SIG-M5 (cell line): ENCODE measurements at places on chromosomes 4 and X.

DNA sequence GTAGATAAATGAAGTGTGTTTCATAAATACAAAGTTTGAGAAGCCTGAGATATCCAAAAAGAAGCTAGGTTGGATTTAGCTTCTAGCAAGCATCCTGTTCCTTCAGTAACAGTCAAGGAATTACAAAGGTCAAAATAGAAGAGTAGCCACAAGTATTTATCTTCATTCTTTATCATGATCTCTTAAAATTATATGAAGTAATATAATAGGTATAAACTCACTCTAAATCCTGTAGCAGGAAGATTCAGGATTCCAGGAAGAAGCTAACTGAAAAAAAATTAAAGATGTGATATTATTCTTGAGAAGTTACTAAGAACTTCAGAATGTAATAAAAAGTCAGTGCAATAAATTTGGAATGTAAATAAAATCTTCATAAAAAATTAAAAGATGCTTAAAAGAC is 31.1 kb upstream of the RXFP1 start:
- no peak for DNase-seq

GRCh38 chr4:7416745-7417432 is 17.8 kb downstream of the PSAPL1 start:
- DNase-seq, result no peak

- no peak for DNase-seq
Measured at GRCh38 chrX:97471071-97471470, 587.4 kb downstream of the RPA4 start.

DNA sequence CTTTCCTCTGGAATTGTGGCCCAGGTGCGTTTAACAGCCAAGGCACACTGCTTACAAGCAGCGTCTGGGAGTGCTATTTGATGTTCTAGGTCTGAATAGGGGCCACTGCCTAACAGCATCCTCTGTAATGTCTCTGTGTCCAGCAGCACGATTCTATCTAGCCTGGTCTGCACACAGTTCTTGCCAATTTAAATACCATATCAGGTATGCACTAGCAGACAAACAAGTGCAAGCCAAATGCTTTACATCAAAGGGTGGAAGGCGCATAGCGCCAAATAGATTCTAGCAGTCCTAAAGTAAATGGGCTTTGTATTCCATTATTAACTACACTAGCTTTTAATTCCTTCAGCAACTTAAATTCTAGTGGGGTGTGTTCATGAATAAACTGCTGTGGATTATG is 15.8 kb upstream of the UGDH start:
- no peak for DNase-seq

DNA sequence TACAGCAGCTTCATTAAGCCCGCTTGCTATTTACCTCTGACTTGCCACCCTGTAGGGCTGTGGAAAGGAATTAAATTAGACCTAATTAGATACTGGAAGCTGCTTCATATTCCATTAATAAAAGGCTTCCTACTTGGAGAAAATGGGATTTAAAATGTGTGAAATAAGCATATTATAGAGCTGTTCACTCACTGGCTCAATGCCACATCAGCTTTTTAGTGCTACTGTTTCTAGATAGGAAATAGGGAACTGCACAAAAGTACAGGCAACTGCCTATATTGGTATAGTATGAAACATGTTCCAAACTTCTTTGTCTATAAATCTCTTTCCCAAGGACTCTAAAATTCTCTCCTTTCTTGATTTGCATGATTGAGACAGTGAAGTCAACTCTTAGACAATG is 407.9 kb upstream of the AADAT start:
- DNase-seq, result no peak

DNA sequence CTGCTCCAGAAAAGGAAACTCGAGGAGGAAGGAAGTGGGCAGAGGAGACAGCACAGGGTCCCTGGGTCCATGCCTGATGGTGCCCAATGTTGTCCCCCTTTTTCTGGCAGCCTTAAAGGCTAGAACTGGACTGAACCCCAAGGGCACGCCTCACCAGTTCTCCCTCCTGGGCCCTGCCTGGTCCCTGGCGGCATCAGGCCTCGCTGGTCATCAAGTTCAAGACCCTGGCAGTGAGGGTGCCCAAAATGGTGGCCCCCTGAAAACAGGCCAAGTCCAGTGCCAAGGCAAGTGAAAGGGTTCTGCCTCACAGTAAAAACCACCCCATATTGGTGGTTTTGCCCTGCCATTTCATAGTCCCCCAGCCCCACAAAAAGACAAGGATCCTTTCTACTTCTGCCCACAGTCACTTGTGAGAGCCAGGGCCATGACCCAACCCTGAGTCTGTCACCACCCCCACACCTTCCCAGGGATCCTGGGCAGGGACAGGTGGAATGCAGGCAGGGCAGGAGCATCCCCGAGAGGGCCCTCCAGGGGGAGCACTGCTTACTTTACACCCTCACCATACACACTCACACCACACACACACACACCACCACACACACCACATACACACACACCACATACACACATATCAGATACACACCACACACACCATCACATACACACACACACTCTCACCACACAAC is 107.6 kb downstream of the DCTD start:
- DNase-seq, result no peak

DNA sequence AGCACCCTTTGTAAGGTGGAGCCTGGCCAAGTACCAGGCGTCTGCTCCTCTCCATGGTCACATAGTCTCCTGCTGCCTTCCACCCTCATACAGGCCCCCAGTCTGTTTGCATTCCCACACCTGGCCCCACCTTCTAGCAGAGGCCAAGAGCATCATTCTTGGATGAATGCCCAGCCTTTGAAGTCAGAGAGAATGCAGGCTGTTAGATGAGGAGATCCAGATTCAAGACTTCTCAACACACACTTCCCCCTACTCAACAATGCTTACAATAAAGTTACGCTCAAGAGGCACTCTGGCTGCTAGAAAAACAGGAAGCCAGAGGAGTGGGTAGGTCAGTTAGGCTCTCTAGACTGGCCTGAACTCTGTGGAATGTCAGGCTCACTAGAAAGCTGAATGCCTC is 43.3 kb downstream of the SHROOM4 start:
- DNase-seq, result no peak

DNA sequence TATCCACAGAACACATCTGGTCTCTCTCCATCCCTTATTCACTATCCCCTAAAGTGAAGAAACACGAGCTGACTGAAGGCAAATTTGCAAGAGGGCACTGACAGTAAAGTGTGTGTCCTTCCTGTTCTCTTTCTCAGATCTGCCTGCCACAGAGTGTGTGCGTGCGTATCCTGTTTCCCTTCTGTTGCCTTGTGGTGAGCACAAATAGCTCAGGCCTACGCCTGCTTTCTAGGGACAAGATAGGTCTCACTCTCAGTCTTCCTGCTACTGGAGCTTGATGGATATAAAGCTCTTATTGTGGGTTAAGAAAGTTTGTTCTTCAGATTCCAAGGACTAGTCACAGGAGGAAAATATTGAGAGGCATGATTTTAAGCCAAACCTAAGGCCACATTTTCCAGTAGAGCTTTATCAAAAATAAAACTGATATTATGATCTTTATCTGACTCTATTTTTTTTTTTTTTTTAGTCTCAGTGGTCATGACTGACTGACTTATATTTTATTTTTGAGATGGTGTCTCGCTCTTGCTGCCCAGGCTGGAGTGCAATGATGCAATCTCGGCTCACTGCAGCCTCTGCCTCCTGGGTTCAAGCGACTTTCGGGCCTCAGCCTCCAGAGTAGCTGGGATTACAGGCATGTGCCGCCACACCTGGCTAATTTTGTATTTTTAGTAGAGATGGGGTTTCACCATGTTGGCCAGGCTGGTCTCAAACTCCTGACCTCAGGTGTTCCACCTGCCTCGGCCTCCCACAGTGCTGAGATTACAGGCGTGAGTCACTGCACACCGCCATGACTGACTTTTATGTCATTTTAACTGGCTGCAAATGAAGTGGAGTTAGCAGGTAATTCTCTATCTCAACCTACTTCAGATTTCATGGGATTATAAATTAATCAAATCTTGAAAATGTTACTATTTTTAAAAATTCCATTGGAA is 140.3 kb upstream of the SH3RF1 start:
- peak; percentile 22 for DNase-seq

DNA sequence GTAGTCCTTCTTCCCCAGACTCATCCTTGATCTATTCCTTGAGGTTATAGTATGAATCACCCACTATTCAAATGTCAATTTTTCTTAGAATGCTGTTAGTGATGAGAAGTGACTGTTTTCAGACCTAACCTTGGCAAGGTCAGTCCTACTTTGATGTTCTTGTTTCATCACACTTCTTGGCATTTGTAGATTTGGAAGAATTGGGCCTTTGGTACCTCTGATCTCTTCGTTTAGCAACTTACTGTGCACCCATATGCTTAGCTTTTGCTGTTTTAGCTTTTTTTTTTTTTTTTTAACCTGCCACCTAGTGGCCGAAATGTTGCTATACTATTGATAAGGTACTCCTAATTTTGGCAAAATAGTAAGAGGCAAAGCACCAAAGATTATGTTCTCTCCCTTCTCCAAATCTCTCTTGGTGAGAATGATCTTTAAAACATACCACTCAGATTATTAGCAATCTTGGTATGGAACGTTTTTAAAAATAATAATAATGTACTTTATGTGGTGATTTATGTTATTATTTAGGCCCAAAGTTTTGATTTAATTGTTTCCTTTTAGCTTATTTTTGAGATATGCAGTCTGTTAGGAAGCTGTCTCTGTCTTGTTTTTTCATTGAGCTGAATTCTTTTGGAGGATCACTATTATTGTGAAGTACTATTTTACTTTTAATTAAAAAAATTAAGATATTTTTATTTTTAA is 16.6 kb downstream of the DCK start:
- no peak for DNase-seq

DNA sequence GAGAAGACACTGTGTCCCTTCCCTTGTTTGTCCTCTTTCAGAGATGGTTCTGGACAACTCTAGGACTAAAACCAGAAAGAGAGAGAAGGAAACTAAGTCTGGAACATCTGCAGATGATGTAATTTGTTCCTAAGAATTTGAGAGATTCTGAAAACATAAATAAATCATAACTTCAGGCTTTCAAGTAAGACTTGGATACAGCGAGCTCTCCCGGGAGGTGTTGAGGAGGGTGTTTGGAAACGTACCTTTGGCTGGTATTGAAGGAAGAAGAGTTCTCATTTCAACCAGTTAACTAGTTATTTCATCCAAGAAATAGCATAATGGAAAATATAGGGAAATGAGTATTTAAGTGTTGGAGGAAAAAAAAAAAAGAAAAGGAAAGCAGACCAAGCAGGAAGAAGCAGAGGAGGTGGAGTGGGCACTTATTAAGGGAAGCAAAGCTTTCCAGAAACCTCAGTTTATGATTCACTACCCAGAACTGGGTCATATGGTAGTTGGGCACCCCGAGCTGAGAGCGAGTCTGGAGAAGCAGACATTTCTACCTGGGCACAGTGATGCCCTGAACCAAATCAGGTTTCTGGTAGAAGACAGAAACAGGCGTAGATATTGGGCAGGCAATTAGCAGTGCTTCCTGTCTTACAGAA is 26.9 kb downstream of the CCNG2 start:
- no peak for DNase-seq

- no peak for DNase-seq
Measured at GRCh38 chrX:145715641-145716138, 101.9 kb upstream of the SLITRK2 start.

- no peak for DNase-seq
Measured at GRCh38 chr4:143337600-143338287, 1.1 kb downstream of the GAB1 start.

DNA sequence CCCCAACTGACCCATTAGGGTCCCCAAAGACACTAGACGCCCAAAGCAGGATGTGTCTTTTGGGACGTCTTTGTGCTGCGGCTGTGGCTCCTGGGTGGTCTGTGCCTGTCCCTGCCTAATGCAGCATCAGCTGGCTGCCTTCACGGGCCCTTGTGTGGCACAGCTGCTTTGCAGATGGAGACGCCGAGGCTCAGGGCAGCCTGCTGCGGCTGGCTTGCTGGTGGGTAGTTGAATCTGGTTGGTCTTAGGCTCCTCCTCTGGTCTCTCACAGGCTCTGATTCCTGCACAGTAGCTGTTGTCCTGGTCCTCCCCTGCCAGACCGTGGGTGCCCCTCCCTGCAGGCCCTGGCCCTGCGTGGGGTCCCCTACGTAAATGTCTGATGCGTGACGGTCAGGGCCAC is 8.1 kb downstream of the CPZ start:
- no peak for DNase-seq

GRCh38 chrX:16827225-16827624 is 41.0 kb downstream of the TXLNG start:
- DNase-seq, result no peak

DNA sequence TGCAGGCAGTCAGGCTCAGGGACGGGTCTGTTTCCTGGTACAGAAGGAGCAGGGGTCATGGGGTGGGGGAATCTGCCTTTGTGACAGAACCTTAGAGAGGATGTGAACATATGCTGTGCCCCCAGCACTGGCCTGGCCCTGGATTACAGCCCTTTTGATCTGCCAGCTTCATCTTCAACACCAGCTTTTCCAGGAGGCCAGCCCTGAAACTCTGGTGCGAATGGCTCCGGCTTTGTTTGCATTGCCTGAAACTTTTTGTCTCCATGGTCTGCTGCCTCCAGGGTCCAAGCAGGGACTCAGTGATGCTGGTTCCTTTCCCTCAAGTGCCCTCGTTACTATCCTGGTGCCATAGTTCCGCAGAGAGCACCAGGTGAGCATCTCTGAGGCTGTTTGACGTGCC is 2.1 kb downstream of the CNGA2 start:
- DNase-seq, result no peak

DNA sequence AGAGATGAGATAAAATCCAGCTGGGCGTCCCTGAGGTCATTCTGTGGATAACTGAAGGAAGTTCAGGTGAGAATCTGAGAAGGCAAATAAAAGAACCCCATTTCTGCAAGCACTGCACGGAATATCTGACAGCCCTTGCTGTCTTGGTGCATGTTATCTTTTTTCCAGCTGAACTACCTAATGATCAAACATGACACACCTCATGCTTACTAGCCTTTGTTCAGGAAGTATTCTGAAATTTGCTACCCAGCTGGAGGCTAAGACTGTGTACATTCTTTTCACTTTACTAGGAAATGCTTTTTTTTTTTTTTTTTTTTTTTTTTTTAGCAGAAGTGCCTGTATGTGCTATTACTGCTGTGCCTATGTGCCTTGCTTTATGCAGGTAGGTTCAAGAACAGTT is 718.1 kb downstream of the SMARCA1 start:
- no peak for DNase-seq

GRCh38 chr4:39353478-39354253 is 12.5 kb downstream of the RFC1 start:
- DNase-seq, result peak; percentile 57

- DNase-seq, result no peak
Measured at GRCh38 chr4:147550626-147551246, 66.5 kb upstream of the TMEM184C start.

GRCh38 chr4:115058533-115058932 is 54.9 kb downstream of the NDST4 start:
- no peak for DNase-seq

DNA sequence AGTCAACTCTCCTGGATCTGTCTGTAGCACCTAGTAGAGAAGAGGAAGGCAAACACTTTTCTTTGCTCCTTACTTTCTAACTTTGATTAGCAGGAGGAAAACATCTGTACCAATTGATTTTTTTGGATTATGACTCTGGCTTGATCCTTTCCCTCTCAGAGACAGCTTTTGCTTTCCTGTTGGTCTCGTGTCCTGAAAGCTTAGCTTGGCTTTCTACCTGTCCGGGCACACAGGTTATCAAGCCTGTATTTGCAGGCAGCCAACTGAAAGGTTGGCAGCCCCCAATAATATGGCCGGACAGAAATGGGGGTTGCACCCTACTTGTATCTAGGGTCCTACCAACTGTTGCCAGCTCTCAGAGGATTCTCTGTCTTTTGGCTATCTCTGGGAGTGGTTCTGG is 43.1 kb upstream of the LAMP2 start:
- DNase-seq, result no peak

GRCh38 chrX:38982370-38982769 is 181.1 kb downstream of the MID1IP1 start:
- no peak for DNase-seq
